ENCODE measurements at places on chromosomes 7 and 10. TPM values are rescaled to one million over a fixed set of nuclear protein-coding genes. Genes with fewer than 3 reads are reported as not detected.

Gene PTPRE
- total RNA-seq, result 0.69 TPM

Gene LGI1
- 0.07 TPM for total RNA-seq

Gene HOXA5
- not detected for total RNA-seq

Gene HNRNPH3
- total RNA-seq, result 21.9 TPM

Gene PGAM2
- total RNA-seq, result 2.7 TPM

Gene POLR2J
- total RNA-seq, result 40.9 TPM

Gene C10orf105
- 0.18 TPM for total RNA-seq

Gene MMP21
- total RNA-seq, result not detected

Gene ZNF365
- total RNA-seq, result not detected

Gene NPS
- total RNA-seq, result not detected

Gene FBXO24
- total RNA-seq, result 0.94 TPM

Gene HKDC1
- total RNA-seq, result 0.03 TPM

Gene NPY4R
- not detected for total RNA-seq

Gene ZNF248
- not detected for total RNA-seq

Gene GHRHR
- total RNA-seq, result 2.7 TPM

Gene UCN3
- not detected for total RNA-seq

Gene NKX2-3
- total RNA-seq, result not detected

Gene ELAPOR2
- total RNA-seq, result 31.2 TPM

Gene SUMF2
- 109 TPM for total RNA-seq

Gene WDR86
- total RNA-seq, result 40.6 TPM

Gene CASTOR2
- 22.3 TPM for total RNA-seq

Gene STEAP4
- under 0.01 TPM for total RNA-seq

Gene ZNF398
- total RNA-seq, result 43.0 TPM

Gene C10orf120
- not detected for total RNA-seq

Gene RNF148
- total RNA-seq, result 0.48 TPM

Gene ABLIM1
- 29.5 TPM for total RNA-seq

Gene GIMAP7
- not detected for total RNA-seq

Gene NSUN6
- 7.2 TPM for total RNA-seq

Gene ZC3HAV1L
- total RNA-seq, result 1.1 TPM

Gene IFIT2
- total RNA-seq, result 0.18 TPM

Gene PDK4
- 0.62 TPM for total RNA-seq

Gene CPSF4
- 95.1 TPM for total RNA-seq

Gene FRMD4A
- total RNA-seq, result 10.8 TPM

Gene HMX3
- not detected for total RNA-seq

Gene PIP
- not detected for total RNA-seq

Gene CCL24
- not detected for total RNA-seq

Gene ZNF425
- 4.6 TPM for total RNA-seq

Gene KCNIP2
- 5.9 TPM for total RNA-seq

Gene TLX1
- 0.11 TPM for total RNA-seq

Gene NPSR1
- total RNA-seq, result not detected

Gene ARMH3
- total RNA-seq, result 4.5 TPM

Gene CCDC136
- 14.7 TPM for total RNA-seq

Gene SCIN
- total RNA-seq, result not detected

Gene EPO
- total RNA-seq, result 0.15 TPM

Gene C10orf143
- 2.3 TPM for total RNA-seq

Gene GJD4
- total RNA-seq, result not detected

Gene DGKI
- total RNA-seq, result 0.14 TPM

Gene CNPY1
- 2.4 TPM for total RNA-seq

Gene STEAP2
- 8.8 TPM for total RNA-seq

Gene PLAC9
- total RNA-seq, result 5.1 TPM

Gene RPS24
- total RNA-seq, result 1,301 TPM

Gene CPA2
- total RNA-seq, result not detected

Gene UCMA
- not detected for total RNA-seq
